Endothelial cell (in vitro differentiated cells): ENCODE measurements at places on chromosomes 16 and 17.

- DNase-seq: no peak
These were observed 6.2 kb upstream of the CYLD start for GRCh38 chr16:50735629-50736122.

DNA sequence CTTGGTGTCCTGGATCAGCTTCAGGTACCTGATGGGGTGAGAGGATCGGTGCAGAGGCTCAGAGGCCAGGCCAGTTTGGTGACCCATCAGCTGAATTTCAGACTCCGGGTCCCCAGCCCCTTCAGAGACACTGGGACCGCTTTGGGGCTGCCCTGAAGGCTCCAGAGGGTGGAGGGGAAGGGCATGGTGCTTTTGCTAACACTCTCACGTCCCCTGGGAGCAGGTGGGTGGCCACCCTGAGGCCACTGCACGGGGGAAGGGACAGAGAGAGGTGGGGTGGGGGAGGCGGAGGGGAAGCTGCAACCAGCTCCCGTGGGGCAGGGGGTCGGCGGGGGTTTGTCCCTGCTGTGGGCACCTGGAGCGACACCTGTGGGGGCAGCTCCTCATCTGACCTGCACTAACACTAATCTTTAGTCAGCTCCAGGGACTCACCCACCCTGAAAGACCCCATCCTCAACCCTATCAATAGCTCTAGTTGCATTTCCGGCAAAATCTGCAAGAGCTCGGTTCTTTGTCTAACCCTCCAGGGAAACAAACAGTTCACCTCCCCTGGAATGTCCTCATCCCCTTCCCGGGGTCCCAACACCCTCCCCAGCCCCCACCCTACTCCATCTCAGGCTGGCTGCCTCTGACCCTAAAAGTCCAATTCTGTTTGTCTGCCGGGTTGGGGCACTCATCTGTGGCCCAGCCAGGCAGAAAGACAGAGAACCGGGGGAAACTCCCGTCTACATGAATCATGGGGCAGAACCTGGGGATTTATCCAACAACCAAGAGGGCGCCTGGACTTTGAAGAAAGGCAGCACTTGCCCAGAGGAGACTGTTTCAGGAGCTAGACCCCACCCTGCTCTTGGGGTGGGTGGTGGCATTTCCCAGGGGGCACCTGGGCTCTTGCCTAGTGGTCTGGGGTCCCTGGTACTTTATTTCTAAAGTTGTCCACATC, 91.9 kb upstream of the CBX4 start:
- no peak for DNase-seq

DNA sequence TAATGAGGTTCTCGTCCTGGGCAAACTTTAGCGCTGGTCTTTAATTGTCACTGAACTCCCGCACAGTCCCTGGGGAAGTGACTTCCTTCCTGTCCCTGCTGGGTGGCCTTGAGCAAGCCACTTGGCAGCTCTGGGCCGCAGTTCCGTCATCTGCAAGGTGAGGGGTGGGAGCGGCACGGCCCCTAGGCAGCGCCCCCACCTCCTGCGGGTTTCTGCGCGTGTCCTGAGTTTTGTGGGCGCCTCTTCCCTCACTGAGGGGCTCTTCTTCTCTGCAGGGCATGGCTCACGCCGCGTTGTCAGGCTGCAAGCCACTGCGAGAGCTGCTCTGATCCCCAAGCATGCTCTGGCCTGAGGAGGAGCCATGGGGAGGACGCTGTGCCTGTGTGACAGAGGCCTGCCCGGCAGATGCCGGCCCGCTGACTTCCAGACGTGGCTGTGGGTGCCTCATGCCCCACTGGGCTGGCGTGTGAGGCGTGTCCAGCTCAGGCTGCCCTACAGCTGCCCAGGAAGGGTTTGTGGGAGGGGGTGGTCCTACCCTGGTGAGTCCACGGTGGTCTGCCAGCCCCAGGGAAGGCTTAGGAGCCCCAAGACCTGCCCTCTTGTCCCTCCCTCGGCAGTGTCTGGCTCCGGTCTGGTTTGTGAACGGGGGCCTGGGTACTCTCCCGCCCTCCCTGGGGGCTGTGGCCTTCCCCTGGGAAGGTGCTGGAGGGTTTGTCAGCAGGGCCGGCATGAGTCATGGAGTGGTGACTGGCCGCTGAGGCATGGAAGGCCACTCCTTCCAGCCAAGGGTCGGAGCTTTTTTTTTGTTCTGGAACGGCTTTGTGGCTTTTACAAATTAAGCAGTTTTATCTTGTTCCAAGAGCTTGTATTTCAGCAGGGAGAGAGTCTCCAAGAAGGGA, 182.0 kb downstream of the SEC14L1 start:
- DNase-seq: no peak

DNA sequence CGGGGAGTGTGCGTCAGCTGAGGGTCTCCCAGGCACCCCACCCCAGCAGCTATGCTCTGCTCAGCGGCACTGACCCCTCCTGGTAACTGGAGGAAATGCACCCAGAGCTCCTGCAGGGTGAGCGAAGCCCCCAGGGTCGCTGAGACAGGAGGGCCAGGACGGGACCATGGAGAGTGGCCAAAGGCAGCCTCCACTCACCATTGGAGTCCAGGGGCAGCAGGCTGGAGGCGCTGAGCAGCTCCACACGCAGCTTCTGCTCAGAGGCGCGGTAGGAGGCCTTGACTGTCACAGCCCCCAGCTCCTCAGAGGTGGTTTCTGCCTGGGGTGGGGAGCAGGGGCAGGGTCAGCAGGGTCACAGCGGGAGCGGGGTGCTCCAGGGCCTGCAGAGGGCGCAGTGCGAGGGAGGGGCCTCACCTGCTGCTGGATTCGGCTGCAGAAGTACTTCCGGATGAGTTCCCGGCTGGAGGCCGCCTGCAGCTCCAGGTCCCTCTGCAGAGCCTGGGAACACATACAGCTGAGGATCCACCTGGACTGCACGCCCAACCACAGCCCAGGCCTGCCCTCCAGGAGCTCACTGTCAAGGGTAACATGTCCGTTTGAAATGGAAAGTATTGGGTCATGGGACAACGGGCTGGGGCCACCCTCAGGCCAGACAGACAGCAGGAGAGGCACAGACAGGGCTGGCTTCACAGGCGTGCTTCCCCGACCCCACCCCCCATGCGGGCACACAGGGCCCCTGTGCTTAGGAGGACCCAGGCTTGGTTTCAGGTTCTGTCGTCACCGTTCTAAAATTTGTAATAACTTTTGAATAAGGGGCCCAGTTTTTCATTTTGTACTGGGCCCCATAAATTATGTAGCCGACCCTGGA, 13.8 kb downstream of the UNC13D start:
- peak; percentile 70 for DNase-seq

DNA sequence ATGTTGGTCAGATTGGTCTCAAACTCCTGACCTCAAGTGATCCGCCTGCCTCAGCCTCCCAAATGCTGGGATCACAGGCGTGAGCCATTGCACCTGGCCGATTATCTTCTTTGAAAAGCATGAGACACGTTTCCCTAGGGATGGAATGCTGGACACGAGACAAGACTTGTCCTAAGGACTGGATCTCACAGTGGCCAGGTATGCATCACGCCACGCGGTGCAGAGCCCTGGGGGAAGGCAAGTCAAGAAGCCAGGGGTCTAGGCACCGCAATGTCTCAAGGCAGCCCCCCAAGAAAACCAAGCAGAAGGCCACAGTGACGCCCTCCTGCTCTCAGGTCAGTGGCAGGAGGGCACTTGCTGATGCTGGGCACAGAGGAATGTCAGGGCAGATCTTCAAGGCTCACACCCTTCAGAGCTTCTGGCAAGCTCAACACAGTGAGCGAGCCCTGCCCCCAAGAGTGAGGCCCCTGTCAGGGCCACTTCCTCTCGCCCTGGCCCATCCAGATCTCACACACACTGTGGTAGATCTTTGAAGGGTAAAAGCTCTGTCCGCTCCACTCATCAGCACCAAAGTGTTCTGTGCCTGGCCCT, 134.7 kb downstream of the ZNF778 start:
- DNase-seq: no peak

- no peak for DNase-seq
These were observed 19.1 kb upstream of the DDX52 start for GRCh38 chr17:37662353-37662752.

DNA sequence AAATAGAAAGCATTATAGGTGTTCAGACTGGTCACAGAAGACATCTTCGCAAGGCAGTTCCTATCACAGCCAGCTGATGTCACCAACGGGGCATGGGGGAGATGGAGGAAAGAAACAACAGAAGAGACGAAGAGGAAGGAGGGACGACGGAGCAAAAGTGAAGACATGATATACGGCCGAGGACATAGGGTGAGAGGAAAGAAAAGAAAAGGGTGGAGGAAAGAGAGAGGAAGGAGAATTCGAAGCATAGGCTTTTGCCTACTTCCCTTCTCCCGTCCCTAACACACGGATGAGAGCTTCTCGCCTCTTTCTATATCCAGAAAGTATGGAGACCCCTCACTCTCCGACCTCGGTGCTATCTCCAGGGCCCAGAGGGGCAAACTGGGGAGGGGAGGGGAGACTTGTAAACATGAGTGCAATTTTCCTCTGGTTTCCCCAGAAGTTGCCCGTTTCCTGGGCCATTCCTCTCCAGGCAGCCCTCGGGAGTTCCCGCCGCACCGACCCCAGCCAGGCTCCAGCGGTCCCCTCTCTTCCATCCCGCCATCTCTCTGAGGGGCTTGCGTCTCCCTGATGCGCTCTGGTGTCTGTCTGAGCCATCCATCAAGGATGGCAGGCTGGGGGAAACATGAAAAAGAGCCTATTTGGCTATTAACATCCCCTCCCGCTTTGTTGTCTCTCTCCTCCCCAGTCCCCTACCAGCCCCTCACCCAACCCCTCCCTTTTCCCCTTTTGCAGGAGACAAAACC, 26.0 kb downstream of the COPZ2 start:
- no peak for DNase-seq
